ENCODE measurements at places on chromosomes 2 and 18.

DNA sequence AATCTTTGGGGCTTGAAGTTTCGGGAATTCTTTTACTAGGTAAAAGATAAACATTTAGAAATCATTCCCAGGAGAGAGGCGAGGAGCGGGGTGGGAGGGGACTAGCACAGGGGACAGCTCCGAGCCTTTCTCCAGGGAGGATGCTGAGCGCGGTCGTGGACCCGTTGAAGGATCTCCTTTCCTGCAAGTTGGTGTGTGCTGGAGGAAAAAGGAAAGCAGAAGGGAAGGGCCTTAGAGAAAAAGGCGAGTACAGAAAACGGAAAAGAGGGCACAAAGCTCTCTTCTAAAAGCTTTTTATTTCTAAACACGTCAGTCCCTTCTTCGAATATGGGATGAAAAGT lies 640 bp downstream of the SLC39A6 start:
- peak; percentile 46 for DNase-seq

DNA sequence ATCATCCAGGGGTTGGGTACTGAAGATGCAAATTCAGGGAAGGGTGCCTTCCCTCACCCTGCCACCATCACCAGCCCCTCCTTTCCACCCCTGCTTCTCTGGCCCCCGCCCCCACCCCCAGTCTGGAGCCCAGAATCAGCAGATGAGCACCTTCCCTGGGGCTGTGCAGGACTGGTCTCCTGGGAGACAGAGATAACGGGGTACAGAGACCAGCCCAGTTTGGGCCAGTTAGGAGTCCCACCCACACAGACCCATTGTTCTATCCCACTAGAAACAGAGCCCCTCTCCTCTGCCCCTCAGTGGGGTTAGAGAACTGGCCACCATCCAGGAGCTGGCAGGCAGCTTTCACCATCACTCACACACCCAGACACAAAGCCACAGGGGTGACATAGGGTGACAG lies 4.5 kb upstream of the CRYBA2 start:
- no peak for DNase-seq

DNA sequence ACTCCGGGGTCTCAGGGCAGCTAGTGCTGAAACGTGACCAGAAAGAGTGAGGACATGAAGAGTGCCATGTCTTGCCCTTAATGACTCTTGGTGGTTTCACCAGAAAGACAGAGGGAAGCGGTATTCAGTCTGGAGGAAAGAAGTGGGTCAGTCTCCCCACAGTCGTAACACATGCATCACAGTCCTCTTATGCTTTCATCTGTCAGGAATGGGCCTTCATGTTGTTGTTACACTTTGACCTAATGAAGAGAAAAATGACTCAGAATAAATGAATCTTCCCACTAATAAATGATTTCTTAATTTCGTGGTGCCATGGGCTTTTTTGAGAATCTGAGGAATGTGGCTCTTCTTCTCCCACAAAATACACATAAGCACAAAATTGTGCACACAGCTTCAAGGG lies 103.2 kb downstream of the SLC8A1 start:
- DNase-seq: peak; percentile 80

GRCh38 chr2:3637311-3637675 lies 20.7 kb upstream of the ALLC start:
- no peak for DNase-seq

GRCh38 chr2:162241571-162241970 lies 1.7 kb downstream of the FAP start:
- no peak for DNase-seq

- no peak for DNase-seq
Measured at GRCh38 chr2:99811544-99811943, 321.7 kb upstream of the REV1 start.

DNA sequence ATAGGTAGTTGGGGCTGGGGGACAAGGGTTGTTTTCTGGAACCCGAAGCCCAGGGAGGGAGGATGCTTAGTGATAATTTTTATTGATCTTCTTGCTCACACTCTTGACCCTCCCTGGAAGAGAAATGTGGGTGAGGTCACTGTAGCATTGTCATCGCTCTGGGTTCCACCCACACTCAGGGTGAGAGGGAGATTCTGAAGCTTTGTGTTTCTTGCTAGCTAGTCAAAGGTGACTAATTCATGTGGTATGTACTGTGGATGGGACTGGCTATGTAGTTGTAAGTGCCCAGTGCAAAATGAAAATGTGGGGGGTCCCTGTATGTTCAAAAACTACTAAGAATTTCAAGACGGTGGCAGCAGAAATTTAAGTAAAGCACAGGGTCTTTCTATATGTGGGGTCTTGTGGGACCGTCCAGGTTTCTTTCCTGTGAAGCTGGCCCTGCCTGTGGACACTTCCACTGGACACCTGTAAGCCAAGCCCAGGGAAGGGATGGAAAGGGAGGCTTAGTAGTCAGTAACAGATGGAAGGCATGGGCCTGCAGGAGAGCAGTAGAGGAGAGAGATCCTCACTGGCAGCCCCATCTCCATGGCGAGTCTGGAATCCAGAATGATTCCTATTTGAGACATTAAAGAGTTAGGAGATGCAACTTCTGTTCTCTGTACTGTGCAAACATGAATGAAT lies 35.0 kb downstream of the TSN start:
- peak; percentile 53 for DNase-seq

DNA sequence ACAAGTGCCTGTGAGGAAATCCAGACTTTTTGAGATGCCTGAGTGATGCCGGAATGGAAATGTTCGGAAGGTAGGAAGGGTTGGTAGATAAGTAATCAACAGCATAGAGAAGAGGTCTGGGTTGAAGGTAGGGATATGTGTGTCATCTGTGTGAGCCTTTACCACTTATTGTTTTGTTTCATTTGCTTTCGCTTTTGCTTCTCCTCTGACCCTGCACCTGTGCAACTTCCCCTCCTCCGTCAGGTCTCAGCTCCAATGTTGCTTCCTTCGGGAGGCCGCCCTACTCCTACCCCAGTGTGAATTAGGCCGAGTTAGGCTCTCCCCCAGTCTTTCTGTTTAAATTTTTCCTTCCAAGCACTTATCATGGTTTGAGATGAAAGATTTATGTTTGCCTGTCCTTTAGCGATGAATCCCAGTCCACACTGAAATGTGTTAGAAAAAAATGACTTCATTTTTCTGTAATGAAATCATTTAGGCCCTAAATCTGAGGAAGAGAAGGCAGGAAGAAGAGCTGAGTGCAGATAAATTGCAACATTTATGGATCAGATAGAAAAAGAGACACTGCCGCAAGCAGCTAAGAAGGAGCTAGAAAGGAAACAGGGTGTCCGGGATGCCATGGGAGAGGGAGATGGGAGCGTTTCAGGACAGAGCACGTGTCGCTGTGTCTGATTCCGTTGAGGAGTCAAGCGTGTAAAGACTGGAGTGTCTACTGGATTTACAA lies 139.6 kb upstream of the PELI1 start:
- peak; percentile 93 for DNase-seq

DNA sequence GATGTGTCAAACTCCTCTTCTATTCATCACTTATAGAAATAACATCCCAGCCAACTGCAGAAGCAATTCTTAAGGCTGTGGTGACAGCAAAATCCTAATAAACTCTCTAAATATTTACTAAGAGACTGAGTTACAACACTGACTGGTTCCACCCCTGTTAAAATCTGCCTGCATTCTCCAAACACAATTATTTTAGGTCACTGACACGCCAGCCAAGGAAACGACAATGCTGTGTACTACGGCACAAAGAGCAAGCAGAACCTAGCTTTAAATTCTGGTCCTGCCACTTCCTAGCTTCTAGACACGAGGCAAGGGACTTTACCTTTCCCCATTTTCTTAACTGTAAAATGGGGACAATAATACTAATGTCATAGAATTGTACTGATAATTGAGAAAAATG lies 4.1 kb downstream of the CYRIA start:
- DNase-seq: no peak

- DNase-seq: no peak
Measured at GRCh38 chr2:10356439-10356811, 53.7 kb downstream of the HPCAL1 start.

Measured in fibroblast of villous mesenchyme (primary cell).